Stimulated activated CD4-positive, alpha-beta T cell treated with anti-CD3 and anti-CD28 coated beads, Interleukin-2, amount 100 ng/mL, for 4 hours (primary cell): ENCODE measurements at places on chromosomes 7 and 10.

DNA sequence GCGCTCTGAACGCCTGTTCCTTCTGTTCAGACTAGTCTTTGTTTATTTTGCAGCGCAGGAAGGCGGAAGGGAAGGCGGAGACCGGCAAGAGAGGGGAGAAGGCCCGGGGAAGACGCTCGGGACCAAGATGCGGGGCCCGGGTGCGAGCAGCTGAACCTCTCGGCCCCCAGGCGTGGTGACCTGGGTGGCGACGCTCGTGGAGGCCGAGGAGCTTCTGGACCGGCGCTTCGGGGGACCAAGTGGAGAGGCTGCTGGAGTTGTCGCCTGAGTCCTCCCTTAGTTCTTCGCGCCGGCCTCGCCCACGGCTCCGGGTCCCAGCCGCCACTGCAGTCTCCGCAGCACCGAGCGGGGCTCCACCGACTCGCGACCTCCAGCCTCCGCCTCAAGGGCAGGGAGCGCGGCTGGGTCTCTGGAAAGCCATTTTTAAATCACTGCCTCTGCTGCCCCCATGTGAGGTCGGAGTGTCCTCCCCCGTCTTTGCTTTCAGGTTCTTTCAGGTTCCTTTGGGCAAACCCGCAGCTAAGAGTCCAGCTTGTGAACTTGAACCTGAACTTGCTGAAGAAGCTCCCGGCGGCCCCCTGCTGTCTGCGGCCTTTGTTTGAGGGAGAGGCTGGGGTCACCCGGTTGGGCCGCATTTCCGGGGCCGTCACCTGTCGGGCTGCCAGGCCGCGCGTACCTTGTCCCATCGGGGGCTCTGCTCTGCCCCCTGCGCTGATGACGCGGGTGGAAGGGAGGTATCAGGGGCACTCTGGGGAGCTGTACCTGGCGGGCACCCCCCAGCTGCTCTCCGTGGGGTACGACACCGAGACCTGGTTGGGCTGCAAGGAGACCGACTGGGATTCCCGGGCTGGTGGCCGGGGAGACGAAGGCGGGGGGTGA, 136.0 kb downstream of the KIF20B start:
- no peak for DNase-seq

DNA sequence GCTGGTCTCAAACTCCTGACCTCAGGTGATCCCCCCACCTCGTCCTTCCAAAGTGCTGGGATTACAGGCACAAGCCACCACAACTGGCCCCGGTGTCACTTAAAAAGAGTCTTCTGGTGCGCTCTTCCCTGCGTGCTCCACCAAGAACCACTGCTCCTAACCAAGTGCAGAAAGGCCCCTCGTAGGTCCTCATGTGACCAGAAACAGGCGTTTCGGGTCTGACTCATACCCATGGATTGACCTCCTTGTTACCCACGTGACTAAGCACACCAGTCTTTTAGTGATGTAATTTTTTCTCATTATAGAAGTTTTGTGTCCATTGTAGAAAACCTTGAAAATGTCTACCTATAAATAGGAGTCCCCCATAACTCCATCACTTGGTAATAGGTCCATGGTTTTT, 13.9 kb downstream of the FKBP6 start:
- no peak for DNase-seq

DNA sequence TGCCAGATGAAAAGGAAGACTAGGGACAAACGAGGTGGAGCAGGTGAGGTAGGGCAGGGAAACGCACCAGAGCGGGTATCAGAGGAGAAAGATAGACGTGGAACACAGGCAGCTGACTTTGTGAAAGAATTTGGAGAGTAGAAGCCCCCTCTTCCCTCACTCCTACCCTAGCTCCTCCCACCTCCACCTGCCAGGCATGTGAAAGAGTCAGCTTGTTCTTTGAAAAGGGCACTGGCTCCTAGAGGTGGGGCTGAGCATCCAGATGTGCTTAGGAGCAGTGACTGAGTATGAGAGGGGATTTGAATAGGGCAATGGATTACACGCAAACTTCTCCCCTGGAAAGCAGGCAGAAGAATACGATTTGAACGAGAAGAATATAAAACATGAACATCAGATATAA, 174.2 kb upstream of the INHBA start:
- DNase-seq, result no peak

GRCh38 chr7:30543813-30544525, 39.3 kb upstream of the GGCT start:
- DNase-seq, result no peak

GRCh38 chr7:19620470-19620869, 88.4 kb downstream of the POLR1F start:
- DNase-seq, result no peak

DNA sequence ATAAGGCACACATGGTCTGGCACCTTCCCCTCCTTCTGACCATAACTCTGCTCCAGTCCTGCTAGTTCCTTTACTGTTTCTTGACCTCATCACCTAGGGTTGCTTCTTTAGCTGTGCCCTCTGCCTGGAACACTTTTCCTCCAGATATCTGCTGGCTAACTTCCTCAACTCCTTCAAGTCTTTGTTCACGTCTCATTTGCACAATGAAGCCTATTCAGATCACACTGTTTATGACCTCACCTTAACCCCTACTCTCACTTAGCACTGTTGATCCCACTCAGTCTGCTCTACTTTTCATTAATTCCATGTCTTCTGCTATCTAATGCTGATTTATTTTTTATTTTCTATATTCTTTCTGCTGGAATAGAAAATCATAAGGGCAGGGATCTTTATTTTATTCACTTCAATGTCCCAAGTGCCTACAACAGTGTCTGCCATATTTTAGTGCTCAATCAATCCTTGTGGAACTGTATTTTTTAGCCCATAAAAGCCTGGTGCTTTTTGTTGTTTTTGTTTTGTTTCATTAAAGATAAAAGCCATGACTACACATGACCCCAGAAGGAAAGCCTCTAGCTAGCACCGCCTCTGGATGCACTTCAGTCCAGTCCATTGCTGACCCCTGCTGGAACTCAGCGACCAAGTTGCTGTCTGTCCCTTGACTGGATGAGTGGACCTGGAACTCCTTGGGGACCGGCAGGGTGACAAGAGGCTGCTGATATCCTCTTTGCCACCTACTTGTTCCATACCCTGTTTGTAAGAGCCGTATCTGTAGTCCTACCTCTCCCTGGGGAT, 12.3 kb downstream of the KLF14 start:
- no peak for DNase-seq

GRCh38 chr10:14173391-14173705, 157.4 kb downstream of the FRMD4A start:
- DNase-seq, result no peak
